ENCODE measurements at places on chromosomes 11 and 22.

- DNase-seq: peak; percentile 33
These were observed 405.3 kb upstream of the CCDC90B start for GRCh38 chr11:83691451-83691950.

- no peak for DNase-seq
These were observed 61.1 kb downstream of the SYTL2 start for GRCh38 chr11:85749884-85750283.

DNA sequence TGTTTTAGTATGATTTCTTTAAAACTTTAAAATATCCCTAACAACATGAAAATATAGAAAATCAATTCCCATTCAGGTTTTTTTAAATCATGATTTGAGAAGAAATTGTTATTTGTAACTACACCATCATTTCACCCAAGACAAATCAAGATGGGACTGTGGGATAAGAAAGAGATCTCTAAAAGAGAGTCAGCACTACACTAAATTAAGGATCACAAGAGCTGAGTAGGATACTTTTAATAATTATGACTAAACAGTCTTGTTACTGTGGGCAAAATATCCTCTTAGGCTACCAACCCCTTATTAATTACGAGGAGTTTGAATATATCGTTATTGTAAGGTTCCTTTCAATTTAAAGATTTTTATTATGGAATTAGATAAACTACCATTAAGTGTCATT, 3.0 kb downstream of the GAS2 start:
- no peak for DNase-seq

- DNase-seq: no peak
These were observed 126.9 kb downstream of the APIP start for GRCh38 chr11:34789196-34789834.

DNA sequence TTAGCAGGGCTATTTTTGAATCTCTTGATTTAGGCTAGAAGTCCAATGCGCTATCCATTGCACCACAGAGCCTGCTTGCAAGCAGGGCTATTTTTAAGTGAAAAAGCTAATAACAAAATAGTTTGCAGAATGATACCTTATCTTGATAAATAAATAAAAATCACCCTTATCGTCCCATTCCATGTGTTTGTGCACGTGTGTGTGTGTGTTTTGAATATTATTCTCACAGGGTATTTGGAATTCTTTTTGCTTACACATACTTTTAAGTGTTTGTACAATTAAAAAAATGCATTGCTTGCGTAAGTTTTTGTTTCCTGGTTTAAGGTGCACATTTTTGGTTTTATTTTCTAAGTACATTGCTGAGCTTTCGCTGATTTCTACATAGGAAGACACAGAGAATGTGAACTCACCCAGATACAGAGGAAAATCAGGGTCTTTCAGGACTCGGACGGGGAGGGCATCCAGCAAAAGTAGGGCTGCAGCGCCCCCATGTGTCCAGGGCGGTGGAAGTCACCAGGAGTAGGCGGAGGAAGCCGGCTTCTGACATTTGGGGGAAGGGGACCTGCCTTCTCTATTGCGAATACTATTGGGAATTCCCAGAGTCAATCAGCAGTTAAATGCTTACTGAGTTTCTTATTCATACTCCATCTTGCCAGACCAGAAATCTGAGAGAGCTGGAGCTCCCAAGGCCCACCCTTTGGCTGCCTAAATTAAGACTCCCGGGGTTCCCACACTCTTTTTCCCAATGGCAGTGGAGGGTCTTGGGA, 27.3 kb downstream of the SLC1A2 start:
- DNase-seq: peak; percentile 87

GRCh38 chr11:70711095-70711910, 313.0 kb downstream of the CTTN start:
- no peak for DNase-seq

GRCh38 chr22:44639891-44640617, 62.0 kb upstream of the PRR5 start:
- no peak for DNase-seq

DNA sequence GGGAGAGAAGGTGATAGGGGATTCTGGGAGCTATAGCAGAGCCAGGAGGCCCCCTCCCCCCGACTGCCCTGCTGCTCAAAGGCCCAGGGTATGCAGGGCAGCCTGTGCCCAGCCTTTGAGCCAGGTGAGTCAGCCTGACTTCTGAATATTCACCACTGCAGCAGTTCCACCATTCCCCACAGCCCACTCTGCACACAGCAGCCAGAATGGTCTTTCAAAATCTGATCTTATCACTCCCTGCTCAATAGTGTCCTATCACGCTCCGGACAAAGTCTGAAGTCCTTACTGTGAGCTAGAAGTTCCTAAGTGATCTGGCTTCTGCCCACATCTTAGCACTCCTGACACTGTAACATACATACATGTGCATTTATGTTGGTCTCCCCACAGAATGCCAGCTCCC, 111.7 kb downstream of the BUD13 start:
- DNase-seq: no peak

DNA sequence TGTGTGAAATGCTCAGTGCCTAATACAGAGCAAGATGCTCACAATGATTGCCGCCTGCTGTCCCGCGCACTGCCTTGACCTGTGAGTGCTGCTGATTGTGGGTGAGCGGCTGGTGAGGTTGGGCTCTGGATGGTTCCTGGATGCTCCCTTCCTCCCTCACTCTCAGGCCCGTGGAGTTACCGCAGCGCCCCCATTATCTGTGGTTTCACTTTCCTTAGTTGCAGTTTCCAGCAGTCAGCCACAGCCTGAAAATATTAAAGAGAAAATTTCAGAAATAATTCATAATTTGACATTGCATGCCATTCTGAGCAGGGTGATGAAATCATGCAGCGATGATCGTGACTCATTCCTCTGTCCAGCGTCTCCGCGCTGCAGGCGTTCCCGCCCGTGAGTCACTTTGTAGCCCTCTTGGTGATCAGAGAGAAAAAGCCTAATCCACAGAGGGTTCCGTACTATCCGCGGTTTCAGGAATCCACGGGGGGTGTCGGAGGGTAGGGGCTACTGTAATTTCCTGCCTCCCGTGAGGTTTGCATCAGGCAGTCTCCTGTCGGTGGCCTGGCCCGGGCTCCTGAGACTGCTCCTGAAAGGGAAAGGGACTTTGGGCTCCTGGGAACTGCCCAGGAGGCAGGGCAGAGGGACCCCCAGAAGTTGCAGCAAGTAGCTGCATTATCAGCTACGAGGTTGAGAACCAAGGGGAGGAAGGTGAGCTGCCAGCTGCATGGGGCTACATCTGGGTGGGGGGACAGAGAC, 10.6 kb downstream of the RPL3 start:
- DNase-seq: peak; percentile 65

DNA sequence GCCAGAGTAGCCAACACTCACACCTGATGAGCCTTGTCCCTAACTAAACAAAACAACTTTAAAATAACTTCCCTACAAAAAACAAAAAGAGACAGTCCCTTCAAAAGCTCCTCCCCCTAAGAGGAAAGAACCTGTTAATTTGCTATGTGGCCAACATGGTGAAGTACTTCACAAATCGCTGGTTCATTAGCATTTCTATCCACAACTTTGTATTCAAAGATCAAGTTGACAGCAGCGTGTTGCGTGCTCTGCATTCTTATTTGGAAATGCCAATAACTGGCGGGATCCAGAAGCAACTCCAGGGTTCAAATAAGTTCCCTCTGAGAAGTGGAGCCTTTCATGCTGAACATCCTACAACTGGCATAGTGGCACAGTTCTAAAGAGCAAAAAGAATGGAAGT, 48.6 kb downstream of the CADM1 start:
- peak; percentile 8 for DNase-seq

DNA sequence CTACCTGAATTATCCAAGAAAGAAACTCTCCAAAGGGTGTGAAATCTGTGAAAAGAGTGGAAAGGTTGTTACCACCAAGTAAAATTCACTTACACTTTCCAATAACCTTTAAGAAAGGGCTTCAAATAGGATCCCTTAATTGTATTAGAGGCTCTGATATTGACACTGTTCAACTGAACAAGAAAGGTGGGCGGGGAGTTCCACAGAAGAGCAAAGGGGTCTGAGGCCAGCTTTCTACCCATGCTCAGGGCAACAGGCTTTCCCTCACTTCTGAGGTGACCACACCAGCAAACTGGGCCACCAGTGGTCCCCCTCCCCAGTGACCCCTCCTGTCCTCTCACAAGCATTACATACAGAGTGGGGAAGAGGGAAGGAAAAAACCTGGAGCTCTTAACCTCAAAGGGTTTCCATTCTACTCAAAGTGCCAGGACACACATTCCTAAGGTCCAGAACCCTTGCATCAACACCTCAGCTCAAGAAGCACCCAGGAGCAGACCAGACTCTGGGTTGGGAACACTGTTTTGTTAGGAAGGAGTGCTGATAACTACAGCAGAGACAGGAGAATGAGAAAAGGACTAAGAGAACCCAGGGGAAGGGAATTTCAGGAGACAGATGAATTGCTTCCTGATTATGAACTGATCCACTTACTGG, 71.6 kb upstream of the AKIP1 start:
- peak; percentile 77 for DNase-seq

DNA sequence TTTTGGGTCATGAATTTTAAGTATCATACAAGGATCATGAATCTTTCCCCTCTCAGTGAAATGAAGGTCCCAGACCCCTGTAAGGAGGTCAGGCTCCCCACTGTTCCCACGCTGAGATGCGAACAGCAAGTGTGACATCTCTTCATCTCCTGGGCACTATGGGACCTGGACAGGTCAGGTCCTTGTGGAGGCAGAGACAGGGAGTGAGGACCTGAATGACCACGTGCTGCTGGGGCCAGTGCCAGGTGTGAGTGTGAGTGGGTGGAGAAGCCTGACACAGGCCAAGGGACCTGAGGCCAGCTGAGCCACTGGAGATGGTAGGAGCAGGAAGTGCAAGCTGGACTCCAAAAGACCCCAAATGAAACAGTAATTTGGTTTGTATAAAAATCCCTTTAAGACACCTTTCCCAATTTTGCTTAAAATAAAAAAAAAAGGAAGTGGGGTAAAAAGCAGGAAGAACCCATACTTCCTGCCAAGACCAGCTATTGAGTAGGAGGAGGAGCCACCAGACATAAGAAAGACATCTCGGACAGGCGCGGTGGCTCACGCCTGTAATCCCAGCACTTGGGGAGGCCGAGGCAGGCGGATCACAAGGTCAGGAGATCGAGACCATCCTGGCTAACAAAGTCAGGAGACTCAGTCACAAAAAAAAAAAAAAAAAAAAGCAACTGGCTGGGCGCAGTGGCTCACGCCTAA, 35.4 kb upstream of the SERPIND1 start:
- no peak for DNase-seq

GRCh38 chr11:45930031-45930794, 7.8 kb downstream of the LARGE2 start:
- DNase-seq: no peak

DNA sequence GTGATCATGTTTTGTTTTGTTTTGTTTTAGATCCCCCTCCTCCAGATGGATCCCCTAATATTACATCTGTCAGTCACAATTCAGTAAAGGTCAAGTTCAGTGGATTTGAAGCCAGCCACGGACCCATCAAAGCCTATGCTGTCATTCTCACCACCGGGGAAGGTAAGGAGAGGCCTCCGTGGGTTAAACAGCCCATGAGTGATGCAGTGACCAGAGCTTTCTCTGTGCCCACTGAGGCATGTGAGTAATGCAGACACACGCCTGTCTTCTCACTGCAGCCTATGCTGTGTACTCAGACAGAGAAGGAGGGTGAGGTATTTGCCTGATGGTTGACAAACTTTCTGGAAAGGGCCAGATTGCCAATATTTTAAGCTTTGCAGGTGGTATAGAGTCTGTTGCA, 73.7 kb upstream of the OR4B1 start:
- no peak for DNase-seq

GRCh38 chr11:50098186-50098725, 65.6 kb downstream of the OR4C45 start:
- DNase-seq: no peak

DNA sequence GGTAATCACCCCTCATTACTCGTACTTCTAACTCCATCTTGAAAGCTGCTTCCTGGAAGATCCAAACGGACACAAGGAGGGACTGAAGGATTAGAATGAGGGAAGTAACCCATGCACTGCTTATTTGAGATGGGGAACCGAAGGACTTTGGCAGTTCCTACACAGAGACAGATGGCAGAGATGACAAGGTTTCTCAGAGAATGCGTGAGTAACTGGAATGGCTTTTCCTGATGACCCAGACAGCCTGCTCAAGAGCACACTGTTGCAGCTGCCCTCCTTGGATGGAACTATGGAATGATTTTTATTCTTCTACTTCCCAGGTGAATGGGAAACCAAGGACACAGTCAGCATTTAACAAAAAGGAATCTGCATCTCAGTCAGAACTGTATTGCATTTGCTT, 7.3 kb downstream of the KCNJ11 start:
- no peak for DNase-seq

- DNase-seq: no peak
These were observed 107.7 kb downstream of the EHF start for GRCh38 chr11:34728609-34729008.

GRCh38 chr11:27108809-27109208, 68.2 kb downstream of the BBOX1 start:
- no peak for DNase-seq

GRCh38 chr11:19526119-19526518, 186.5 kb upstream of the NAV2 start:
- no peak for DNase-seq

GRCh38 chr22:42156598-42156997, 26.0 kb upstream of the CYP2D6 start:
- DNase-seq: no peak

- DNase-seq: no peak
These were observed 82.8 kb downstream of the C11orf91 start for GRCh38 chr11:33617672-33618350.

DNA sequence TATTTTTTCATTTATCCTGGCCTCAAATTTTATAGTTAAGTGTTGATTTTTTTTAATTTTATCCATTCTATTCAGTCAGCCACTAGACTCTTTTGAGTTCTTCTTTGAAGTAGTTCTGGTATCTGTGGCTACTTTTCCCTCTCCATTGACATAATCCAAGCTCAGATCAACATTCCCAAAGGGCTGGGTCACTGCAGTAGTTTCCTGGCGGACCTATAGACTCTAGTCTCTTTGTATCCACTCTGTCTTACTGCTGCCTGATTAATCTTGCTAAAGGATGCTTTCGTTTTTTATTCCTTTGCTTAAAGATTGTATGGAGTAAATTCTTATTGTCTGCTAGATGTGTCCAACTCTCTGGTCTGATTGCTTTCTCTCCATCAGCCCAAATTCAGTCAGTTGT, 87.6 kb downstream of the UVRAG start:
- no peak for DNase-seq

GRCh38 chr11:134432776-134433175, 20.7 kb upstream of the B3GAT1 start:
- DNase-seq: no peak

DNA sequence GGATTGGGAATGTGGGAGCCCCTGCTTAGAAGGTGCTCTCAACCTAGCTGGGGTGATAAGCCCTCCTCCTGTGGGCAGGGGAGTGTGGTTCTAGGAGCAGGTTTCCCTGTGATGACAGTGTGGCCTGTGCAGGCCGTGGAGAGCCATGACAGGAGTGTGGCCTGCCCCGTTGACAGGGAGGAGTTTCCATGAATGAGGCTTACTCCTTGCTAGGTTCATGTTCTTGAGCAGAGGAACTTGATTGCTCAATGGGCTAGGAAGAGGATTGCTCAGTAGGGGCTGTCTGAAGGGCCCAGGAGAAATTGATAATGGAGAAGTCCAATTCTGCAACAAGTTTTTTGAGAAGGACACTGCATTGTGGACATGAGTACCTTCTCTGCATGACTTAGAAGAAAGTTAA, 92.0 kb downstream of the PPP6R3 start:
- no peak for DNase-seq

- no peak for DNase-seq
These were observed 10.1 kb downstream of the PATE2 start for GRCh38 chr11:125768336-125769046.

- DNase-seq: no peak
These were observed 86.2 kb downstream of the UBASH3B start for GRCh38 chr11:122741613-122742300.

GRCh38 chr22:43236411-43237166, 49.7 kb upstream of the TTLL12 start:
- DNase-seq: no peak

Data from ELF-1 (cell line).